CD4-positive, alpha-beta T cell treated with Interleukin-4 for 4 hours (primary cell): ENCODE measurements at places on chromosomes 7 and 10.

- DNase-seq = no peak
Observed at GRCh38 chr7:90720984-90721760, 125.1 kb downstream of the CDK14 start.

DNA sequence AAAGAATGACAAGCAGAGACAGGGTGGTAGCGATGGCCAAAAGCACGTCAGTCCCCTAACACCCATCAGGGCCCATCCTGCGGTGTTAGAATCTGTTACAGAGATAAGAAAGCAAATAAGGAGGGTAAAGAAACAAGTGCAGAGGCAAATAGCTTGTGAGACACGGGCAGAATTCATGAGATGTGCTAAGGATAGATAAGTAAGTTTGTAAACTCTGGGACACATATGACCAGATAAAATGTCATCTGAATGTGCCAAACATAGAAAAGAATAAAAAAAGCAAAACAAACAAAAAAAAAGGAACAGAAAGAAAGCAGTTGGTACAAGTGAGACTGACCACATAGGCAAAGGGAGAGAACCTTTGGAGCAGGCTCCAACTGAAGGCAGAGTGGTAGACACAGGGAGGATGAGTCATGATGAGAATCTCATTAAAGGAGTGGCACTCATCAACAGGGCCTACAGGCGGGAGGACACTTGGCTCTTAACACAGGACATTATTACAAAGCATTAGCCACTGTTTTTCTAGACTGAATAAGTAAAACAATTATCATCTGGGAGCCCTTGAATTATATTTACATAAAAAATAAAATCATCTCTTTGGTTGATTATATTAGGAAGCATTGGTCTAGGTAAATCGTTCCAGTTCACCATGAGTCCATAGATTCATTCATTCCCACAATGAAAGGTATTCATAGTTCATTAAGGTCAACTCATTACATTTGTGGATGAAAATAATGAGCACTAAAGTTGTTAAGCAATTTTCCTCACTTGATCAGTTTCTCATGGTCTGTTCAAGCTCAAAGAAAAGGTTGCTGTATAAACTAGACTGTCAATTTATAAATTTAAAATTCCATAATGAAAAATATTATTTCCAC lies 21.5 kb upstream of the EPHB6 start:
- DNase-seq = no peak

DNA sequence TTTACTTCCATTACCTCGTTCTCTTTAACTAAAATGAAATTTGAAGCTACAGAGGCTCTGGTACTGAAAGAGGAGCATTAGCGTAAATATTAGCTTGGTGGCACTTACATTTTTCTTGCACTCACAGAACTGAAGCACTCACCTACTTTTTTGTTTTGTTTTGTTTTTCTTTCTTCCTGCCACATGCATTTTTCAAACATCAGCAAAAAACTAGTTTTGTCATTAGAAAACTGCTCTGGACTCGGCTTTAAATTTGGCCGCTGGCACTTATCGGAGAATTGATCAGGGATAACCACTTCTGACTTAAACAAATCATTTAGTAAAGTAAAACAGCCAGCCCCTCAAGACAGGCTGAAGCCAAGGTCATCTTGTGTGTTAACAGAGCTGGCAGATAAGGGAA lies 216.3 kb downstream of the SFMBT2 start:
- DNase-seq = no peak

DNA sequence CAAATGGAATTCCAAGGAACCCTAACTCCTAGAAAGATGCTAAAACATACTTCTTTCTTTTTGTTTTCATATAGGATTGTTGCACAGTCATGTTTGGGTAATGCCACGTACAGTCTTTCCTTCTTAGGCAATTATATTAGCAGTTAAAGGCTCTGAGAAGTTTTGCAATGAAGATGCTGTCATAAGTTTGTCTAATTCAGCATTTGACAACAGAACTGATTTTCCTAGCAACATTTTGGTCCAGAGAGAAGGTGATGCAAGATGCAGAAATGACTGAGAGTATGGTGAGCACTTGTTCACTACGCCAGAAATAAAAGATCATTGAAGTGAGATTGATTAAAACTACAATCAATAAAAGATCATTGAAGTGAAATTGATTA lies 184.0 kb upstream of the PLXNA4 start:
- no peak for DNase-seq

DNA sequence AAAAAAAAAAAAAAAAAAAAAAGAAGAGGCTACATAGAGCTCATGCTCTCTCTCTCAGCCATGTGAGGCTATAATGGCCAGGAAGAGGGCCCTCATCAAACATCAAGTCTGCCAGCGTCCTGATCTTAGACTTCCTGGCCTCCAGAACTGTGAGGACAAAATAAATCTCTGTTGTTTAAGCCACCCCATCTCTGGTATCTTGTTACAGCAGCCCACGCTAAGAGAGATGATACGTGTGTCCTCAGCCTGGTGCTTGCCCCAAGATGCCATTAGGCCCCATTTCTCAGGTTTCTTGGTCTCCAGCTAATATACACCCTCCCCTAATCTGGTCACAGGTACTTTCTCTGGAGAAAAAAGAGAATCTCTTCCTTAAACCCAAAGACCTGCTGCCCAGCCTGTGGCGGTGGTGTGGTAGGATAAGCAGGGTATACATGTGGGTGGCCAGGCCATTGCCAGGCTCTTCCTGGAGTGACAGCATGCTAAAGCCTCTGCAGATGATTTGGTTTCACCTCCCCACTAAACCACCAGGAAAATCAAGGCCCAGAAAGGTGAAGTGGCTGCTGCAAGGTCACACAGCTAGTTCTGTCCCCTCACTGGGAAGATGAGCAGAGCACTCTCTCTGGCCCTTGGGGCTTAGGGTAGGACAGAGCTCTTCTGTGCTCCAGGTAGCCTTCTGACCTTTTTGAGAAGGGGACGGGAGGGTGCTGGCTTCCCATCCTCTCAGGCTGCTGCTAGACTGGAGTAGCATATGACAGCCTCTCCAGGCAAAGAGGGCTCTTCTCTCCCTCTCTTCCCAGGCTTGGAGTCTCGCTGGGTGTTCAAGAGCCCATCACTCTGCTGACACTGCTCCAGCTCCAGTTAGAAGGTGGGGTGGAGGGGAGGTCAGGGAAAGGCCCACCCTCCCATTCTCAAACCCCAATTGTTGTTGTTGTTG lies 5.2 kb downstream of the SPOCK2 start:
- no peak for DNase-seq

- DNase-seq = no peak
Observed at GRCh38 chr7:70416986-70417655, 714.8 kb upstream of the GALNT17 start.

- no peak for DNase-seq
Observed at GRCh38 chr7:27685209-27685608, 22.5 kb upstream of the HIBADH start.

DNA sequence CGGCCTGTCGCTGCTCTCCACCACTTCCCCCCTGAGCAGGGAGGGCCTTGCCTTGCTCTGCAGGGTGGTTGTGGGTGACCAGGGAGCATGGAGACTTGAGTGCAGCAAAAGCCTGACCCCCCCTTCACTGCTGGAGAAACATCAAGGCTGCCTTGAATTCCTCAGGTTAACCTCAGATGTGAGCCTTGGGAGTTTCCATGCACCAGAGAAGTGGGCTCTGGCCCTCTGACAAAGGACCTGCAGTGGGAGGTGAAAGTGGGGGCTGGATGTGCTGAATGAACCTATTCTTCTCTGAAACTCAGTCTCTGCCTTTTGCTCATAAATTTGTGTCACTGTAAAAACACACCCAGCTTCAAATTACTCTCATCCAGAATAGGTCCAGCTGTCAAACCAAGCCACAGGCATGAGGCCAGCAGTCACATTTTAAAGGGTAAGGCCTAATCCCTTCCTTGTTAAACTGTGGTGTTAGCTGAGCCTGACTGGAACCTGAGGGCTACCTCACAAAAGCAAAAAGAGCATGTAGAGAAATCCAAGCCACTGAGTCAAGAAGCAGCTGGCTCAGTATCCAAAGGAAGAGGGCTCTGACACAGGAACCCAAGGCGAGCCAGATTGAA lies 356.8 kb downstream of the CCSER2 start:
- DNase-seq = no peak

- no peak for DNase-seq
Observed at GRCh38 chr7:142131439-142132185, 20.1 kb downstream of the MGAM2 start.

GRCh38 chr7:42091461-42092291 lies 145.3 kb downstream of the GLI3 start:
- no peak for DNase-seq

DNA sequence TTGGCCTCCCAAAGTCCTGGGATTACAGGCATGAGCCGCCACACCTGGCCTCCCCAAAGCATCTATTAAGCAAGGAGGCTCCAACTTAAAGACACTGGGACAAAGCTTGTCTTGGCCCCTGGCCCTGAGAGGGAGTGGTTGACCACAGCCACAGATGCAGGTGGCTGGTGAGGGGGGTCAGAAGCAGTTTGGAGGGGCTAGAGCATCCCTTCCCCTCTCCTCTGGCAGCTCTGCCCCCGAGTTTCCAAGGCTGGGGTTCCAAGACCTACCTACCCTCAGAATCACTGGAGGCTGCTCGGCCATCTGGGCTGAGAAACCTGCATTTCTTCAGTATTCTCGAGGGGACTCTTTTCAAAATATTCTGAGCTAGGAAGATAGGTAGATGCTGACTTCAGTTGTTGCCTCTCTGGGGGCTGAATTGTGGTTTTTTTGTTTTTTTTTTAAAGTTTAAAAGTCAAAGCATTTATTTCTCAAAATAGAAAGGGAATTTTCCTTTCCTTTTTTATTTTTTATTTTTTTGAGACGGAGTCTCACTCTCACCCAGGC lies 32.6 kb downstream of the DDIT4 start:
- no peak for DNase-seq

GRCh38 chr10:130067893-130068292 lies 42.7 kb downstream of the C10orf143 start:
- no peak for DNase-seq

DNA sequence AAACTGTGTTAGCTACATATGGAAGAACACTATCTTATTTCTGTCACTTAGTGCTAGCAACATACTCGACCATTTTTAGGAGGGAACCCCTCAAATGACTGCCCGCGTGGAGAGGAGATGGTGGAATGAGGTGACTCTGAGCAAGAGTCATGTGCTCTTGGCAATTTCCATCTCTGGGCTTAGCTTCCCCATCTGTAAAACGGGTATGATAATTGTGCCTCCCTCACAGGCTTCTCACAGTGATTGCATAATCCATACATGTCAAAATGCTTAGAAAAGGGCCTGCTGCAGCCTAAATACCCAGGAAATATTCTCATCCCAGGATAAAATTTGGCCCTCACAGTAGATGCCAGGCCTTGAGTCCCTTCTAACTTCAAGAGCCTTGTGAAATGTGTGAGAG lies 86.6 kb downstream of the WDFY4 start:
- DNase-seq = no peak

DNA sequence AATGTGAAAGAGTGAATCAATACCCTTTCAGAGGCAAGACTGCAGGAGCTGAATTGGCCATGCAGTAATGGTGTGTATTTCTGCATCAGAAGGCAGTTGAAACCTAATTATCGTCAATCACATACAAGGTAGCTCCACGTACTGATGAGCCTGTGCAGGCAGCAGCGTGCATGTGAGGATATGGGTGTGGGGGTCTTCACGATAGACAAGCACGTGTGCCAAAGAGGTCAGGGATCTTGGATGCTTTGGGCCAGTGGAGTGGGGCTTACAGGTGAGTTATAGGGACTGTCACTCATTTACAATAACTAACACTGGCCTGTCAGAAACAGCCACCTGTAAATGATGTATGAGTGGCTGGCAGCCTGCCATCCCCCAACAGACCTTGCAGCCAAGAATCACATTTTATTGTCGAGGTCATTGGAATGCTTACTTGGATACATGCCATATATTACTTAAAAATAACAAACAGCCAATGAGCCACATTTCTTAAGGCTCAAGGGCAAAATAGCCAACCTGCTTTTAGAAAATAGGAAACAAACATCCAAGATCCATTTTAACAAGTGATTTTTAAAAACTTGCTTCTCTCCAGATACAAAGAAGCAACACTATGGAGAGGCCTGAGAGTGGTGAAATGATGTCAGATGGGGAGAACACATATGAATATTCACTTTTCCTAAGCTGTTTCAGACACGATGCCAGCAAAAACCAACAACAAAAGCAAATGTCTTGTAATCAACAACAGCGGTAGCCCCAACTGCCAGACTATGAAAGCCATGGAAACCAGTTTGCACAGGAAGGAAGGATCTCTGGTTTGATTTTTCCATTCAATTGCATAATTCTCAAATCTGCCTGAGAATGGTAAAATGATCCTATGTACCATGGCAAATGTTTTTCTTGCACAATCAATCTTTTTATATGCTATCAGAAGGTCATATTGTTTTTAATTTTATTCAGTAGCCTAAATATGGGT lies 210.7 kb downstream of the SKAP2 start:
- DNase-seq = no peak

- no peak for DNase-seq
Observed at GRCh38 chr10:1516492-1517165, 220.7 kb downstream of the ADARB2 start.

DNA sequence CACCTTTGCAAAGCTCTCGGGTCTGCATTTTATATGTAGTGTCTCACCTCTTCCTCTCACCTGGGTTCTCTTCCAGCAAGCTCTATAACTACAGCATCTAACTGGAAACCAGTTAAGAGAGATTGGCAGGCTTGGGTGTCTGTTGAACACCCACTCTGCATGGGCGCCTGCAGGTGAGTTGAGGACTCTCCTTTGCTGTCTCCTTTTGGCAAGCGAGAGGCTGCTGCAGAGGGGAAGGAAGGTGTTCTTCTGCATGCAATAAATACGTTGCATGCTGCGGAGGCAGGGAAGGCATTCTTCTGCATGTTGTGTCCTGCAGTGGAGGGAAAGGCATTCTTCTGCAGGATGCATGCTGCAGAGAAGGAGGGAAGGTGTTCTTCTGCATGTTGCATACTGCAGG lies 81.4 kb upstream of the ADAM12 start:
- DNase-seq = no peak
